ENCODE measurements at places on chromosomes 13 and 19. TPM values are rescaled to one million over a fixed set of nuclear protein-coding genes. Genes with fewer than 3 reads are reported as not detected.

Gene ZNF443
- total RNA-seq: 2.3 TPM

Gene ZNF577
- 13.0 TPM for total RNA-seq

Gene PDCD5
- 181 TPM for total RNA-seq

Gene DACH1
- 0.49 TPM for total RNA-seq

Gene KLK14
- not detected for total RNA-seq

Gene PLVAP
- 3.6 TPM for total RNA-seq

Gene TEX101
- not detected for total RNA-seq

Gene SLC46A3
- 3.9 TPM for total RNA-seq

Gene TPTE2
- total RNA-seq: not detected

Gene SHISA7
- total RNA-seq: not detected

Gene KCNC3
- 0.90 TPM for total RNA-seq
